COLO829 (cell line): ENCODE measurements at places on chromosomes 3 and 15.

DNA sequence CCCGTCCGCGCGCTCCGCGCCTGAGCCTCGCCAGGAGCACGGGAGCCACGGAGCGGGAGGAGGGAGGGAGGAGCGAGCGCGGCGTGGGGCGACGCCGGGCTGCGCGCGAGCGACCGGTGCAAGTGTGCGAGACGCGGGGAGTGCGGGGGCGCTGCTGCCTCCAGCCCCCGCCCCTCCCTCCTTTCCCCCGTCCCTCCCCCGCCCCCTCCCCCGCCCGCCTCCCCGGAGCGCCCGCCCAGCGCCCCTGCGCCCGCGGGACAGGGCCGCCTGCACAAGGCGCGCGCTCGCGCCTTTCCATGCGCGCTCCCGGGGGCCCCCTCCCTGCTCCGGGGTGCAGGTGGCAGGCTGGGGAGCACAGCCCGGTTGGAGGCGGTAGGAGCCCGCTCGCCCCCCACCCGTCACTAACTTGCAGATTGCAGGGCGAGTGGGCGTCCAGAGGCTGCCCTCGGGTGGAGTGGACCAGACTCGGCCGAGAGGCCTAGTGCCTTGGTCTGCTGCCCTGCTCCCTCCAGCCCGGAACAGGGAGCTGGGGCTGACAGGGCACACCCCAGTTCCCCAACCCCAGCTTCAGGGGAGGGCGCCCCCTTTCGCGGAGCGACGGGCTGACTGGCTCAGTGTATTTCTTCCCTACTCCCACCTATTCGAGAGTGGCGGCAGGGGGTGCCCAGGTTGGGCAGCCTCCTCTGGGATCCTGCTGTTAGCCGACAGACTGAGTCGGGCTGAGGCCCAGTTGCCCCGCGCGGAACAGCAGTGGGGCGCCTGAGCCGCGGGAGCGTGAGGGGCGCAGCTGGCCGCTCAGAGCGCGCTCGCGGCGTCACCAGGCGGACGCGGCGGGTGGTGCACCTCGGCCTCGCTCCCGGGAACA lies at the start of gene WNT7A:
WNT7A (minus strand) TSS at position 126 of the 865 bp plus-strand sequence. CDS start 255 bp downstream, outside the sequence.
- DNase-seq: no peak

GRCh38 chr15:63463793-63464192 lies 40.6 kb upstream of the USP3 start:
- no peak for DNase-seq

DNA sequence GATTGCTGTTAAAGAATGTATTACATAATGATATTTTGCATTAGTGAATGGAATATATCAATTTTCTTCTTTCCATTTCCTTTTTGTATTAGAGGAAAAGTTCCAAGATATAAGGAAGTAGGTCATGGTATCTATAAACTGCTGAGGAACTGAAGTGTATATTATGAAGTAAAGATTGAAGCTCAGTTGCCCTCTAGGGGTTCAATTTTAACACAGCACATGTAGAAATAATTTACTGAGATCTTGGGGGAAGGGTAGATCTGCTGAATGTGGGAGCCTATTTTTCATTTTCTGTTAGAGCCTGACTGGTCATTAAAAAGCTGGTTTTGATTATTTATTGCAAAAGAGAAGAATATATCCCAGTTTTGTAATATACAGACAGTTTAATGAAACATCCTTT lies 45.2 kb downstream of the CMC1 start:
- peak; percentile 57 for DNase-seq

DNA sequence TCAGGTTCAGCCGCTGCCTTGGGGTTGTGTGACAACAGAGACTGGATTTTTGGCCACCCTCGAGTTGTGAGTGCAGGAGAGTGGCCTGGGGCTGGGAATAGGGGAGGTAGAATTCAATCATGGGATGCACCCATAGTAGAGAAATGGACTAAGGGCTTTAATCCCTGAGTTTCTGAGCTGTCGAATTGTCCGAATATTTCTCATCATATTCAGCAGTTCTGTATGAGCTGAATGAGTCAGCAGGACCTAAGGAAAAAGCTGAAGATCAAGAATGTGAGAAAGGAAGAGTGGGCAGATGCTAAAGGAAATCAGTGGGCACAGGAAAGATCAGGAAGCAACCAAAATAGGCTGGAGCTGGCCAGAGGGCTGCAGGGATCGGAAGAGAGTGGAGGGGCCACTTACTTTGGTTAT lies 44.4 kb upstream of the SACM1L start:
- DNase-seq: peak; percentile 85

DNA sequence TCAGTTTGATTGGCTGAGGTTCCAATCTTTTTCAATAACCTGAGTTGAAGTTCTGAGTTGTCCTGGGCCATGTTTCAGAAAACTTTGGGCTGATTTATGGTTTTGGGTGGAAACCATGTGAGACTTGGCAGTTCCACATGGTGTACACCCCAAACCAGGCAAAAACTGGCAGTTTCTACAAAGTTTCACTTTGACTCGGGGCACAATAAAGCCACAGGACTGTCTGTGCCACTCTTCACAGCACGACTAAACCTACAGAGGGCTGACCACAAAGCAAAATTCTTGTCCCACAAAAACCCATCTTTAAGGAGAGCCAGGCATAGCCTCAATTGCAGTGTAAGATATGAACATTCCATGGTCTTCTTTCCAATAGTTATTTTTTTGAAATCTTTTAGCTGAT lies 155.0 kb downstream of the DUT start:
- DNase-seq: no peak

- DNase-seq: no peak
Observed at GRCh38 chr15:33941279-33942063, 26.8 kb upstream of the CHRM5 start.

- DNase-seq: no peak
Observed at GRCh38 chr3:14242490-14243311, 64.1 kb downstream of the LSM3 start.

DNA sequence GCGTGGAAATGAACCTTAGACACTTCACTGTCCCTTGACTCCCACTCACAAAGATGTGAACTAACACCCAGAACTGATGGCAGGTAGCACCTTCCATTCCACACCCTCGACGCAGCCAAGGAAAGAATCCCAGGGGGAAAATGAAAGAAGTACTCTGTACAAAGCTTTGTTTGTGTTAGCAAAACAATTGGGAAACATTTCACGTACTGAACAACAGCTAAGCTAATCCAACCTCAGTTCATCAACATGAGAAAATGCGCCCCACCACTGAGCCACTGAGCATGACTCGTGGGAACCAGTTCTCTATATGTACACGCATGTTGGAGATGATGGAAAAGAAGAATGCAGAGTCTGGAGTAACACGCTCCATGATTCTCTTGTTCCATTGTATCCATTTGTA lies 32.0 kb downstream of the CORO2B start:
- DNase-seq: no peak

DNA sequence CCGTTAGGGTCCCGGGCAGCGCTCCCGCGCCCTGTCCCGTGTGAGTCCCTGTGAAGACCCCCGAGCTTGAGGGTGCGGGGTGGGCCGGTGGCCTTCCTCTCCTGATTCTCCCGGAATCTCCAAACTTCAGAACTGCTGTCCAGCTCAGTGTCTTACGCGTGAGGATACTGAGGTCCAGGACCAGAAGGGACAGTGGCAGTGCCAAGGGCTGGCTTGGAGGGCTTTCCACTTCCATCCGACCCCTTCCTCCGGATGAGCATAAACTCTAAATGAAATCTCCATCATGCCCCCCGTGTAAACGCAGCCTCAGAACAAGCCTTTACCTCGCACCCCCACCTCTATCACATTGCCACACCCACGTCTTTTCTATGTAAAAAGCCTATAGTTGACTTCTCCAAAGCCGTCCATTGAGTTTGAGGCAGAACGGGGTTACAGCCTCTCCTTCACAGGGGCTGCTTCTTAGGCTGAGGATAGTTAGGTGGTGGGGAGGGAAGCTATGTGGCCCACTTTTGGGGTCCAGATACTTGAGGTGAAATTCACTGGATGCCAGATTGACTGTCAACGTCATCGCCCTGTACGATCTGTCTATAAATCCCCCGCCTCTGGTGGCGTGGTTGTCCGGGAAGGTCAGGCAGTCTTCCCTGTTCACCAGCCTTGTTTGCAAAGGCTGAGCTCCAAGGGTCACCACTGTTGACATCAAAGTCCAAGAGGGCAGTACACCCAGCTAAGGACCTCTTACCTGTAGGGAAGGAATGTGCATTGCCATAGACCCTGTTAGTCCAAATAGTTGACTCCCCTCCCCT lies 1.1 kb downstream of the EDEM1 start:
- no peak for DNase-seq

DNA sequence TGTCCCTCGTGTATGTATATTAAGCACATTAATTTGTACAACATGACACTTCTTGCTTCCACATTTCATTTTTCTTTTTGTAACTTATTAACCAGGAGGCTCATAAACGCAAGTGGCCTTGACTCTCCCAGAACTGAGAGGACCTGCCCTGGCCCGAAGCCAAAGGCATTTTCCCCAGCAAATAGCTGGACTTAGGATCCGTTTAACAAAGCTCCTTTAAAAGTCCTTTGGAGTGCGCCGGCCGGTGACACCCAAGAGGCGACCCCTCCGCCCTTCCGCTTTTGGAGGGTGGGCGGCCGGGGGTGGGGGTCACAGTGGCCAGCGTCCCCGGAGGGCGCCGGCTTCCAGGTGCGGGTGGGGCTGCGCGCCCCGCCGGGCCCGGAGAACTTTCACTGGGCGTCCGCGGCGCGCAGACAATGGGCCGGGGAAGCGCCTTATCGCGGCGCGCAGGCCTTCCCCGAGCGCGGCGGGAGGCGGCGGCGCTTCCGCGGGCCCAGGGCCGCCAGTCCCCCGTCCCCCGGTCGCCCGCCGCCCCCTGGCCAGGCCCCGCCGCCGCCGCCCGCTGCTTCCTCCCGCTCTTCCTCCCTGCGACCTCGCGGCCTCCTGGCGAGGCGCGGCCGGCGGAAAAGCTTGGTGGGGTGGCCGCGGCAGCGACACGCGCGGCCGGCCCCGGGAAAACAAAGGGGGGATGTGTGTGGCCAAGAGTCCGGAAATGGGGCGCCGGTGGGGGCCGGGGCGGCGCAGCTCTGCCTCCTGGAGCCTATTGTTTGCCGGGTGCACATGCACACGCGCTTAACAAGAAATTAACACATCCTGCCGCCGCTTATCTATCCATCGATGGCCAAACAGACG lies 613.4 kb downstream of the MCTP2 start:
- no peak for DNase-seq

DNA sequence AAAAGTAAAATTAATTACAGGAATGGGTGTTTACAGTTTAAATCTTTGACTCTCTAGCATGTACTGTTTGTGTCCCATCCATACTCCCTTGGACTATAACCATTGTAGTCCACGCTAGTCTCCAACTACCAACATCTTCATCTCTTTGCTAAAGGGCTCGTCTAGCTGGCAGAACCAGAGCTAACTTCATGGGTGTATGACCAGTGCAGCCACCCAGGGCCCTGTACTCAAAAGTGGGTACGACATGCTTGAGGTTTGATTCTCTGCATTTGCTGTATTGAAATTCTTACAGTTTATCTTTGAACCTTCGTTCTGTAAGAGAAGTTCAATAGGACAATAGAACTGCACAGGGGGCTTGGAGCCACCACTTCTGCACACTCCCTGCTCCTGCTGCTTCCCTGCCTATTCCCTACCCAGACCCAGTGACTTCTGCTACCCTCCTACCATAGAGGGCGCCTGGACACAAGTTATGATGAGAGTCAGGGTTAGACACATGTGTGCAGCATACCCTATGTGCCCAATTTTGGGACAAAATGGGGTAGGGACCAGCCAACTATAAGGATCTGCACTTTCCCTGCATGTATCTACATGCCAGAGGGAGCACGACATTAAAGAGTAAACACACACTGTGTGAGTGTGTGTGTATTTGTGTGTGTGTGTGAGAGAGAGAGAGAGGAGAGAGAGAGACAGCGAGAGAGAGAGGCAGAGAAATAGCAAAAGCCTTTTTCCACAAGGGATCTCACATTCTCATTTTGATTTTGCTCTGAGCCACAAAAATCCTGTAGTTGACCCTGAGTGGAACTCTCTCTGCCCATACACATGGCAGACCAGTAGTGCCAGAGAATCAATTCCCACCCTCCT lies 59.0 kb upstream of the NECTIN3 start:
- DNase-seq: no peak

DNA sequence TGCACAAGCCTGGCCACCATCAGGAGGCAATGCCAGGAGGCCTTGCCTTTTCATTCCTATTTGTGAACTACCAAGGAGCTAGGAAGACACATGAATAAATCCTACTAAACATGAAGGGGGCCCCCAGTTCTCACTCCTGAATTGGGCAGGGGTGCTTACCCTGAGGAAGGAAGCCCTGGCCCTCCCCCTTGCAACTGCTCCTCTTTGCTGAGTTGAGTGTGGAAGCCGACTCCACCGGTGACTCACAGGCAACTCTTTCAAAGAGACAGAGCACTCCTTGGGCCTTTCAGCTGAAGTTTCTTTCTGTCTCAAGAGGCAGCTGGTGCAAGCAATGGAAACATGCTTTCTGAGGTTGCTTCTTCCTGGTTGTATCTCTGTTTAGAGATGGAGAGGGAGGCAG lies 1.7 kb downstream of the GABRG3 start:
- DNase-seq: no peak

- no peak for DNase-seq
Observed at GRCh38 chr3:97108136-97108535, 293.7 kb downstream of the EPHA6 start.

GRCh38 chr3:98574132-98574531 lies 19.3 kb downstream of the CPOX start:
- no peak for DNase-seq

- DNase-seq: no peak
Observed at GRCh38 chr3:100782906-100783305, 73.6 kb downstream of the TFG start.

GRCh38 chr3:44661189-44661588 lies 12.7 kb downstream of the ZNF35 start:
- DNase-seq: no peak

DNA sequence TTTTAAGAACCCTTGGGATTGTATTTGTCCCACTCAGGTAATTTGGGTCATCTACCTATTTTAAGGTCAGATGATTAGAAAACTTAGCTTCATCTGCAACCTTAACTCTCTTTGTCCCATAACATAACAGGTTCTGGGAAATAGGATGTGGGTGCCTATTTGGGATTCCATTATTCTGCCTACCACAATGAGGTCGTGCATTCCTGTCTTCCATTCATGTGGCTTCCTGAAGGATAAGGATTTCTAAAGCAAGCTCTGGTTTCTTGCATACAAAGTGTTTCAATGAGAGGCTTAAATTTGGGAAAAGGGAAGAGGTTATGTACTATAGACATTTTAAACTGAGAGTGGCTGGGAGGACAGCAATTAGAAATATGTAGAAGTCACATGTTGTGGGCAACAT lies 190.3 kb downstream of the MCTP2 start:
- no peak for DNase-seq

DNA sequence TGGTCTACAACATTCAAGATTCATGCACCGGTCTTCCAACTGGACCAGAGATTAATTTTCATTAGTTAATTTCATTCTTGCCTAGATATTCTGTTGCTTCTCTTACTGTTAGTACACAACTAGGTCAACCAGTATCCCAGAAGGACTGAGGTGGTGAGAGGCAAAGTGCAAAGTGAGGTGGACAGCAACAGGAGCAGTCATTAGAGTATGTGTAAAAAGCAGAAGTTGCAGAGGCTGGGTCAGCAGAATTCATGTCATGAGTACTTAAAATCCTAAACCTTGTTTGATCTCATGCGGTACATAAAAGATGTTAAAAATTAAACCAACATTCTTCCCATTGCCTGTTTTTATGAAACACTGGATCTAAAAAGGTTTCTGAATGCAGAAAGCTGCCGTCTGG lies 46.7 kb downstream of the PARP14 start:
- DNase-seq: no peak
